ENCODE measurements at places on chromosomes 4 and X.

GRCh38 chr4:152981842-152982241 lies 45.7 kb downstream of the FHDC1 start:
- DNase-seq, result no peak

GRCh38 chr4:7626531-7626930 lies 191.8 kb upstream of the PSAPL1 start:
- DNase-seq, result no peak

GRCh38 chr4:158811704-158812103 lies 42.9 kb downstream of the FNIP2 start:
- no peak for DNase-seq

DNA sequence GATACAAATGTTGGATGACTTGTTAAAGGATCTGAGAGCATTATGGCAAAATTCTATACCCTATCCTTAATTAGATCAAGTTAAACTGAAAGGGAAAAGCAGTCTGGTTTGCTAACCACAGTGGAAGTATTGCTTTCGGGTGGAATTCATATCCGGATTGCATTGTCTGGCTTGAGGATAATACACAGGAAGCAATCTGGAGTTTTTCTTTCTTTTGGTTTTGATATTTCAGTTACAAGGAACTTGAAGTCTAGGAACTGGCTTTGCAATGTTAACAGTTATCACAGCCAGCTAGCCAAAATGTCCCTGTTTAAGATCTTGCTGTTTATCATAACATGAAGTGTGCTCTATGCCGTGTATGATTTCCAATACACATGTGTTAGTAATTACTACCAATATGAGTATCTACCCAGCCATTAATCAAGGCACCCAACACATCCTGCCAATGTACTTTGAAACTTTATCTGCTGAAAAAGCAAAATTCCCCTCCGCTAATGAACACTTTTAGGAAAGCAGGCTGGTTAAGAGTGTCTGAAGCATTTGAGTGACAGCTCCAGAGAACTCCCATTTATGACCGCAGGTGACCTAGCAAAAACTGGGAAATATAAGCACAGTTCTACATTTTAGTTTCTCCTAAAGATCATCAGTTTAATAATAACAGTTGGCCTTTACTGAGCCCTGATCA lies 146.4 kb downstream of the PALLD start:
- no peak for DNase-seq

DNA sequence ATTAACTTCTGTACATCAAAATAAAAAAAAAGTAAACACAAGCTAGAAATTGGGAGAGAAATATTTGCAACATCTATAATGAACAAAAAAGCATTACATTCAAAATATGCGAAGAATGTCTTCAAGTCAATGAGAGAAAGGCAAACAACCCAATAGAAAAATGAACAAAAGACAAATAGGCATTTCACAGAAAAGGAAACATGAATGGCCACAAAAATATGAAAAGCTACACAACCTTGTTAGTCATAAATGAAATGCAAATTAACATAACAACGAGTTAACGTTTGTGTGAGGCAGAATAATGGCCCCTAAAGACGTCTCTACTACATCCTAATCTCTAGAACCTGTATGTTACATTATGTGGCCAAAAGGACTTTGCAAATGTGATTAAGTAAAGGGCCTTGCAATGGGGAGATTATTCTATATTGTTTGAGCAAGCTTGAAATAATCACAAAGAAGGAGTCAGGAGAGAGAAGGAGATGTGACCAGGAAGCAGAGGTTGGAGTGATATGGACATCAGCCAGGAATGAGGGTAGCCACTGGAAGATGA lies 86.8 kb downstream of the WDFY3 start:
- no peak for DNase-seq

GRCh38 chrX:16487620-16488385 lies 162.2 kb upstream of the S100G start:
- DNase-seq, result no peak
